ENCODE measurements at places on chromosomes 5 and 9.
A peak's percentile ranks its signal among the peaks of the same experiment; 100 is the strongest.

- peak; percentile 66 for DNase-seq
Observed at GRCh38 chr5:1930880-1931603, 48.3 kb upstream of the IRX4 start.

DNA sequence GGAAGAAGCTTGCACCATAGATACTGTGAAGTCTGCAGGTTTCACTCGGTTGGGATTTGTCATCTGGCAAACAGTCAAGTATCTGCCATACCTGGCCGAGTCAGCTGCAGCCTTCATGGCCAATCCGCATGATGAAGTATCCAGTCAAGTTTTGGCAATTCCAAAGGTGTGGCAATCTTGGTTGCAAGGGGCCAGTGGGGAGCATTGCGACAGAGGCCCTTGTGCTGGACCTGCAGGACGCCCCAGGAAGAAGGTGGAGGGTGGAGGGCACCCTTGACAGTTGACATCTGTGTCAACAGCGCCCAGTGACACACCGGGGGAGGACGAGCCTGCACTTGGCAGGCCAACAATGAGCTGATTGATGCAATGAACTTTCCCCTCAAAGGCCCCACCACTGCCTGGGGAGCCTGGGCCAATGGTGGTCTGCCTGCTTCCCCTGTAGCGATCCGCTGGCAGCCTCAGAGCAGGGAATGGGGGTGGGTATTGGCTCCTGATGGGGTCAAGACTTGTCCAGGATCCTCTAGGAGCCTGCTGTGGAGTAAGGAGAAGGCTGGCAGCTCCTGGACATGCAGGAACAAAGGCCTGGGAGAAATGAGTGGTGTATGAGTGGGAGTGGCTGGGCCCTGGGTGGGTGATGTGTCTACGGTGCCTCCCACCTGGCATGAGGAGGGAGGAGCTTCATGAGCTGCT lies 122.8 kb upstream of the PITX1 start:
- no peak for DNase-seq

DNA sequence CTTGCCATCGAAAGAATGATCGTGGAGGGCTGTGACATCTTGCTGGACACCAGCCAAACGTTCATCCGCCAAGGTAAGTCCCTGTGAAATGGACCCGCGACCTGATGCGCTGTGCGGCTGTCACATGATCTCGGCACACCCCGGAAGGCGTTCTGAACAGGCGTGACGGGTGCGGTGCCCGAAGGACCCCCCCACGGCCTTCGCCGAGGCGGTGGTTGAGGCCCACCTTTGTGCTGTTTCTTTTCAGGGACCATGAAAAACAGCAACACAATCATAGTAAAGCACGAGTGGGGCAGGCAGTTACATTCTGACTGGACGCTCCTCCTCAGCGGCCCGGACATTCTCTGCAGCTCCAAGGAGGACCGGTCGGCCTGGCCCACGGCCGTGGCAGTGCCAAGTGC lies 126.7 kb downstream of the RASGRF2 start:
- no peak for DNase-seq

- no peak for DNase-seq
Observed at GRCh38 chr5:55973296-55973695, 21.5 kb downstream of the IL6ST start.

DNA sequence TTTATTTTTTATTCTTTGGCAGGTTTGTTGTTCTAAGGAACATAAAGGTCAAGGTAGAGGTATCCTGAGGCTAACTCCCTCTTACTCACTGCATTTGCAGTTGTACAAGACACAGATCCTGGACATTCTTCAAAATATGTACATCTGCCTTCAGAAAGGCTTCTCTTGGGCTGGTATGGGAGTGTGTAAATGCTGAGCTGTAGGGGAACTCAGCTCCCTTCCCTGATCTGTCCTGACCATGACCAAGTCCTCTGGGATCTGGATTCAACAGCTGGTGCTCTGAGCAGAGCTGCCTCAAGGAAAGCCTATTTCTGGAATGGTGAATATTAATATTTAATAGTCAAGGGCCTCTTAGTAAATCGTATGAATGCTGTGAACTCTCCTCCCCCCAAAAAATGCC lies 117.4 kb downstream of the PRKACG start:
- DNase-seq, result no peak

All from GM23338 (cell line).